ENCODE measurements at places on chromosomes 1 and 21.

GRCh38 chr1:180851995-180852887, 60.5 kb upstream of the KIAA1614 start:
- no peak for DNase-seq

DNA sequence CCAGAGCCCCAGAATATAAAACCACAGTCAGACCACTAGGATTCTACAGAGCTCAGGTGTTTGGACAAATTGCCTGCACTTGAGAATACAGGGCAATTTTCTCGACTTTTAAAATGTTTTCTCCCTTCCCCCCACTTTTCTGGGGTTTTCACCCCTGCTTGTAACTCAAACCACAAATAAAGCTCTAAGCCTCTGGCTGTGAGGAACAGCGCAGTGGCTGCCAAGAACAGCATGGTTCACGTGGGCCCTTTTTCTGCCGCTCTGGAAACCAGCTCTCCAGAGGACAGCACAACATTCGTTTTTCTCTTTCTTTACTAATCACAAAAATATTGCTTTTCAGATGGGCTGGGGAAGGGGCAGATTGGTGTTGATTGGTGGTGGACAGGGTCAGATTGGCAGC, 102.2 kb upstream of the JUN start:
- no peak for DNase-seq

DNA sequence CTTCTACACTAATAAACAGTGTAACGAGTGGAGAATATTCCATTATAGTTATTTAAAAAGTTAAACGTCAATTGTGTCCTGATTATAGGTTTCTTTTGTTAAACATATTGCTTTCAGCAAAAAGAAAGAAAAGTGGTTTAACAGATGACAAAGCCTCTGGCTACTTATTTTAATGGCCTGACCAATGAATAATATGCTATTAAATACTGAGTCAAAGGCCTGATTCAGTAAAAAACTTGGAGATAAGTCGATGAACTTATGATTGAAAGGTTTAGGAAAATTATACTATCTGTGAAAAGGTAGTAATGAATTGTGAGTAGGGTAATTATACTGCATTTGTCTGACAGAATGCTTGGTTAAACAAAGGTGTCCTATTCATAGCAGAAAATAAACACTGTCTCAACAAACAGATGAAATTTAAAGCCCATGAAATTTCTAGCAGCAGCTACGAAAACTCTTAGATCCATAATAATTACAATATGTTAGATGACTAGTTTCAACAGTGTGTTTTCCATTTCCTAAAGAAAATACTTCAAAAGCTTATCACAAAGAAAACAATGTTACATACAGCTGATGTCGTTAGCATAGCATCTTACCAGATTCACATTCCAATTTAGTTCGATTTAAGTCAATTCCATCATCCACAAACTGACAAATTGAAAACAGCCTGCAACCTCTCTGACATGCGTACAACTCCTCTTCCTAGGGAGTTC, 6.2 kb downstream of the TMEM59 start:
- no peak for DNase-seq

- no peak for DNase-seq
Observed at GRCh38 chr1:201528631-201529252, 10.2 kb upstream of the NAV1 start.

- DNase-seq = no peak
Observed at GRCh38 chr1:18004278-18004677, 103.3 kb upstream of the IGSF21 start.

- no peak for DNase-seq
Observed at GRCh38 chr1:54609301-54609921, 13.9 kb downstream of the FAM151A start.

DNA sequence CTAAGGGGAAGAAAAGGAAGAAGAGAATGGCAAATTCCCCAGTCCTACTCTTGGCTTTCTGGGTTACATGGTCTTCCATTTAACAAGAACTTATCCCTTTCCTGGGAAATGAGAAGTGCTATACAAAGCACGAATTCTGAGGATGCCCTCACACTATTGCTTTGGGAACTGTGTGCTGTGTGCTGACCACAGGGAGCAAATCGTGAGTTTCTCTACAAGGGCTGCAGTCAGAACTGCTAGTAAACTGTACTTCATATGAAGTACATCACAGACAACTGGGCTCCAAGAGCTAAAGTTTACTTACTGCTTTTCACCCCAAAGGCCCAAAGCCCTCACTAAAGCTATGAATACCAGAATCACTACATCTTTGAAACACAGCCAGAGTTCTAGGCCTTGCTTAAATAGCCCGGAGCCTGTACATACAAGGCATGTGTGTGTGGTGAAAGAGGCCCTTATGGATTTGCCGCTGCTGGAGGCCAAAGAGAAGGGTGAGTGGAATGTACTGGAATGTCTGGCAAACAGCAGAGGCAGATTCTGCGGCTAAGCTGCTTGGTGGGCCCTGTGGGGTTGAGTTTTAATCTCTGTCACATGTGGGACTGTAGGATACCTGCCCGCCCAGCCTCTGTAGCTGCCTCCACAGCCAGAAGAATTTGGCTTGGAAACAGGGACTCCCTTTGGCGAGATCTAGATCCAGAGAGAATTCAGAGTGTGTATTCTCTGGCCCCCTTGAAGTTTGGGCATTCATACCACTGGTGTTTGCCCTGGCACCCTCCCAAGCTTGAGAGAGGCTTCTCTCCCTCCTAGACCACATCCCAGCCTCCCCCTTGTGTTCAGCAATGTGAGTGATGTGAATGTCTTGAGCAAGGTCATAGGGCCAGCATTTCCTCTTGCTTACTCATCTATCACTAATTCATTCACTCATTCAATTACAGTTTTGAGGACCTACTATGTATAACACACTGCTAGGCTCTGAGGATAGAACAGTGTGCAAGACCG, 21.9 kb upstream of the TRIM67 start:
- no peak for DNase-seq

- no peak for DNase-seq
Observed at GRCh38 chr1:69787151-69787550, 219.4 kb downstream of the LRRC7 start.

- DNase-seq = no peak
Observed at GRCh38 chr1:187122566-187122965, 293.8 kb downstream of the PLA2G4A start.

GRCh38 chr1:24085546-24085945, 26.4 kb downstream of the MYOM3 start:
- DNase-seq = no peak

GRCh38 chr21:45253180-45253579, 34.5 kb downstream of the POFUT2 start:
- DNase-seq = no peak

DNA sequence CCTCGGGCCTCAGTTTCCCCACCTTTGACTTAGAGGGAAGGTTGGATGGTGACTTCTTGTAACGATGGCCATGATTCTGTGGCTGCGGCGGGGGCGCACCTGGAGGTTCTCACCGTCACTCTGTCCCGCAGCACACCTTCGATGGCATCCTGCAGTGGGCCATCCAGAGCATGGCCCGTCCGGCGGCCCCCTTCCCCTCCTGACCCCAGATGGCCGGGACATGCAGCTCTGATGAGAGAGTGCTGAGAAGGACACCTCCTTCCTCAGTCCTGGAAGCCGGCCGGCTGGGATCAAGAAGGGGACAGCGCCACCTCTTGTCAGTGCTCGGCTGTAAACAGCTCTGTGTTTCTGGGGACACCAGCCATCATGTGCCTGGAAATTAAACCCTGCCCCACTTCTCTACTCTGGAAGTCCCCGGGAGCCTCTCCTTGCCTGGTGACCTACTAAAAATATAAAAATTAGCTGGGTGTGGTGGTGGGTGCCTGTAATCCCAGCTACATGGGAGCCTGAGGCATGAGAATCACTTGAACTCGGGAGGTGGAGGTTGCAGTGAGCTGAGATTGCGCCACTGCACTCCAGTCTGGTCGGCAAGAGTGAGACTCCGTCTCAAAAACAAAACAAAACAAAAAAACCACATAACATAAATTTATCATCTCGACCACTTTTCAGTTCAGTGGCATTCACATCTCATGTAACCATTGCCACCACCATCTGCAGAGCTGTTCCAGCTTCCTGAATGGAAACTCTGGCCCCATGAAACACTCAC, 2.1 kb upstream of the PFKL start:
- peak; percentile 62 for DNase-seq

DNA sequence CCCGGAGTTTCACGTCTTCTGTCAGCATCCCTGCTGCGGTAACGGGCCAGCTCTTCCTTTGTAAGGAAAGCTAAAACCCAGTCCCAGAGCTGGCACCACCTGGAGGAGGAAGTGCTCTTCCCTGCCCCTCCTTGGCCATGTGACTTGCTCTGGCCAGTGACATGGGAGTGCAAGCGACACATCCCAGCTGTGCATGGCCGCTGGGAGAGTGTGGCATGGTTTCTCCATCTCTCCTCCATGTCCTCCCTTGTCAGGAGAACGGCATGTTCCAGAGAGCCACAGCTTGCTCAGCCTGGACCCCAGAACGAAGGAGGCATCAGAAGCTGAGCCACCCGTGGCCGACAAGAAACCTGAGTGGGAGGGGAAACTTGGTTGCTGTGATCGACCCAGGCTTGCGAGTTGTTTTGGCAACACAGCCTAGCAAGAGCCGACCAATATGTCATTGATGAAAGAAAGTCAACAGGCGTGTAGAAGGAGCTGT, 2.7 kb upstream of the PRXL2B start:
- DNase-seq = no peak

DNA sequence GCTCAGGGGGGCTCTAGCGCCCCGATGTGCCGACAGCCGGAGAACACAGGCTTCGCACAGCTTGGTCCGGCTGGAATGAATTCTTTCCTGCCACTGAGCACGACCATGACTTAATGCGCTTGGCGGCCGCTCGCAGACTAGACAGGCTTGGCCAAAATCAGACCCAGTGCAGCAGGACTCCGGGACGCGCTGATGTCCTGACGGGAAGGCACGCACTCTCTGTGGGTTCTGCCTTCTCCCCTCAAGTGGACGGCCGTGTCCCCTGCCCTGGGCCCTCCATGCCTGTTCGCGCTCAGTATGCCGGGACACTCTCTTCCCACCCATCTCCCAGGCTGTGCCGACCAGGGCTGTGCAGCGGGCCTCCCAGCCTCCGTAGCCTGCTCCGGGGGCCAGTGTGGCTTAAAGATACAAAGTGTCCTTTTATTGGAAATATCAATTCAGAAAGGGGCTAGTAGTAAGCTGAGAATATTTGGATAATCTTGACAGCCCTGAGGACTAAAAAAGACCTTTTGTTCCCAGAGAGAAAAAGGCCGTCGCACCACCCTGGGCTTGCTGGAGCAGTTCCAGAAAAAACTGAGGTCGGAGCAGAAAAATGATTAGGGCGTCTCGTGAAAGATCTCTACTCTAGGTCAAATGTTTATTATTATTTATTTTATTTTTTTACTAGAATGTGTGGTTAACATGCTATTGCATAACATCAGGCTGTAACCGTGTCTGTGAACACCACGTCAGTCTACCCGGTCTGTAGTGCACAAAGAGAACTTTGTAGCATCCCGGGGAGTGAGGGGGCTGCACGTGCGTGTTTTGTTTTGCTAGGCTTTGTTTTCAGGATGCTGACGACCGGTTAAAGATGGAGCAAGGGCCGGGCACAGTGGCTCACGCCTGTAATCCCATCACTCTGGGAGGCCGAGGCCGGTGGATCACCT, 88.1 kb upstream of the ARHGEF16 start:
- no peak for DNase-seq

DNA sequence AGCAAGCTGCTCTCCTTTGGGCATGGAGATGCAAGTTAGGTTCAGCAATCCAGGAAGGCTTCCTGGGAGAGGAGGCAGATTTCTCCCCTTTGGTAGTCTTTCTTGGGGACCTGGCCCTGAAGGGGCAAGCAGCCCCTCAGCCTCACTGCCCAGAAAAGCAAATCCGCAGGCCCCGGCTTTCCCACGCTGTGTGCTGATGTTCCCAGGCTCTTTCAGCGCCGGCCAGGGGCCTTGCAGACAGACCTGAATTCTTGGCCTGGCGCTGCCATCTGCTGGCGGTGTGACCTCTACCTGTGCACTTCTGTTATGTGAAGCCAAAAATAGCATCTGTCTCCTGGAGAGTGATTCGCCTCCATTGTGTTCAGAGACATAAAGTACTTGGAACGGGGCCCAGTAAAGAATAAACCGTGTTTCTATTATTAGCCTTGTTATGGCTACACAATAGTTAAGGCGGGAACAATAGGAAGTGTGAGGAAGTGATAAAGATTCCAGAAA, 64.8 kb downstream of the ALPL start:
- DNase-seq = no peak

- DNase-seq = no peak
Observed at GRCh38 chr1:40711465-40712404, 20.2 kb downstream of the NFYC start.

DNA sequence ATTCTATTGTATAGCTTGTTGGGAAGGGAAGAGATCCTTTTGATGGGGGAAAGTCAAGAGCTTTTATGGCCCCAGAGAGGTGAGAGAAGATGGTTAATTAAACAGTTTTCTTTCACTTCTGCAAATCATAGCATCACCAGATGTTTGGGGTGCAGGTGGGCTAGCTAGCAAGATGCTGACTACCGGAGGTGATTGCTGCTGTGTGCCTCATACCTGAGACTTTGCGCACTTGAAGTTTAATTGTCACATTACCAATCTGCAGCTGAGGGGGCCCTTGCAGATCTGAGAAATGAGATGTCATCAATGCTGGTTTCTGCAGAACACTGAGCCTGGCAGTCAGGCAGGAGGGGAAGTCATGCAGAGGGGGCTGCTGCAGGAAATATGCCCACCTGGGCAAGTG, 73.9 kb downstream of the SNRPE start:
- DNase-seq = no peak

DNA sequence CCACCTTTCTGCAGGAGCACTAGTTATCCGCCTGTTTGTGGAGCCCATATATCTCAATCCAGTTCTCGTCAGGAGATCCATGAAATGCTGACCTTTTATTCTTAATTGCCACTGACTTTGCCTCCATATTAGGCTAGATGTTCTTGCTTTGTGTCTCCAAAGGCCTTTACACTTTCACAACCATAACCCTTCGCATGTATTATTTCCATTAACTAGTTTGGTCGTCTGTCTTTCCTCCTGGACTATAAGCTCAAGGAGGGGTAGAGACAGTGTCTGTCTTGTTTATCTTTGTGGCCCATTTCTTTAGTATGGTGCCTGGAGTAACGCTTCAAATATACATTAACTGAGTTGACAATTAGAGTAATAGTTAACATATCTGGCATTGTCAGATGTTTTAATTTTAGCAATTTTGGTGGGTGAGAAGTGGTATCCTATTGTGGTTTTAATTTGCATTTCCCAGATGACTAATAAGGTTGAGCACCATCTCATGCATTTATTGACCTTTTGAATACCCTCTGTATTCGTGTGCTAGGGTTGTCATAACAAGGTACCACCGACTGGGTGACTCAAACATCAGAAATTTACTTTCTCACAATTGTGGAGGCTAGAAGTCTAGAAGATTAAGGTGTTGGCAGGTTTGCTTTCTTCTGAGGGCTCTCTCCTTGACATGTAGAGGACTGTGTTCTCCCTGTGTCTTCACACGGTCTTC, 21.7 kb upstream of the IL12RB2 start:
- DNase-seq = no peak

Data from stimulated activated CD8-positive, alpha-beta memory T cell treated with anti-CD3 and anti-CD28 coated beads, Interleukin-15, amount 100 ng/mL, for 48 hours (primary cell).